ENCODE measurements at places on chromosomes 1 and 21.

GRCh38 chr1:180515857-180516388, 13.5 kb upstream of the ACBD6 start:
- peak; percentile 80 for DNase-seq

GRCh38 chr1:59195151-59195550, 101.7 kb upstream of the FGGY start:
- peak; percentile 57 for DNase-seq

- DNase-seq, result peak; percentile 11
Observed at GRCh38 chr1:101338714-101339430, 102.1 kb downstream of the S1PR1 start.

- DNase-seq, result peak; percentile 8
Observed at GRCh38 chr1:30817077-30817438, 59.5 kb upstream of the LAPTM5 start.

GRCh38 chr1:160925652-160926244, 28.9 kb downstream of the ITLN2 start:
- DNase-seq, result no peak

- no peak for DNase-seq
Observed at GRCh38 chr1:239868058-239868832, 223.4 kb upstream of the FMN2 start.

DNA sequence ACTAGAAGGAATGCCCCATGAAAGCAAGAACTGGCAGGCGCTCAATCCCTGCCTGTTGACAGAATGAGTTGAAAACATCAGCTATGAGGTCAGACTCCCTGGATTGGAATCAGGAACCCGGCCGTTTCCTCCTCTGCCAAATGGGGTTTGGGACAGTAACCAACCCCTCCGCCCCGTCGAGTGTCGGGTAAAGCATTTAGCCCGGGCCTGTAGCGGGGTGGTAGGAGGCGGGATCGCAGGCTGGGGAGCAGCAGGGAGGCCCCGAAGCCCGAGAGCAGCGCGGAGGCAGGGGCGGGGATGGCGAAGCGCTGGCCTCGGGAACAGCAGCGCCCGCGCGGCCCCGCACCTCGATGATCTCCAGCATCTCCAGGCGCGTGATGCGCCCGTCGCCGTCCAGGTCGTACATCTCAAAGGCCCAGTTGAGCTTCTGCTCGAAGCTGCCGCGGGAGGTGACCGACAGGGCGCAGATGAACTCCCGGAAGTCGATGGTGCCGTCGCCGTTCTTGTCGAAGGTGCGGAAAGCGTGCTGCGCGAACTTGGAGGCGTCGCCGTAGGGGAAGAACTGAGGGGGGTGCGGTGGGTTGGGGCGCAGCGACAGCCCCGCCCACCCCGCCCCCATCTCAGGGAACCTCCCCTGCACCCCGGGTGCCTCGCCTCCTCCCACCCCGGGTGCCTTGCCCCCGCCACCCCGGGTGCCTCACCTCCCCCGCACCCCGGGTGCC, 7.5 kb downstream of the HPCAL4 start:
- DNase-seq, result no peak

GRCh38 chr1:14787604-14788003, 189.1 kb downstream of the KAZN start:
- DNase-seq, result no peak

- DNase-seq, result no peak
Observed at GRCh38 chr1:100053727-100054126, 79.0 kb downstream of the SASS6 start.

- peak; percentile 54 for DNase-seq
Observed at GRCh38 chr1:246155923-246156322, 351.2 kb downstream of the SMYD3 start.

GRCh38 chr1:207606362-207606755, 38.6 kb upstream of the CR1L start:
- no peak for DNase-seq

DNA sequence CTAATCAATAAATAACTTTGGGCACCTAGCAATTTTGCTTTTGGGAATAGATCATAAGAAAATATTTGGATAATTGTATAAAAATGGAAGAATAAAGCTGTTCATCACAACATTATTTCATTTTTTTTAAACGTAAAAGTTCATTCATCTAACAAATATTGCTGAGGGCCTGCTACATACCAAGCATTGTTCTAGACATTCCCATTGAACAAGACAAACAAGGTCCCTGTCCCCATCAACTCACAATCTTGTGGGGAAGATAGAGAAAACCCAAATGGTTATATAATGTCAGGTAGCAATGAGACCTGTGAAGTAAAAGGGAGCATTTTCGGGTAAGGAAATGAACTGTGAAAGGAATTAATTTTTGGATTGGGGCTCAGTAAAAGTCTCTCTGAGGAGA, 54.0 kb upstream of the BEND5 start:
- no peak for DNase-seq

GRCh38 chr21:32834916-32835235, 63.3 kb upstream of the PAXBP1 start:
- DNase-seq, result no peak

DNA sequence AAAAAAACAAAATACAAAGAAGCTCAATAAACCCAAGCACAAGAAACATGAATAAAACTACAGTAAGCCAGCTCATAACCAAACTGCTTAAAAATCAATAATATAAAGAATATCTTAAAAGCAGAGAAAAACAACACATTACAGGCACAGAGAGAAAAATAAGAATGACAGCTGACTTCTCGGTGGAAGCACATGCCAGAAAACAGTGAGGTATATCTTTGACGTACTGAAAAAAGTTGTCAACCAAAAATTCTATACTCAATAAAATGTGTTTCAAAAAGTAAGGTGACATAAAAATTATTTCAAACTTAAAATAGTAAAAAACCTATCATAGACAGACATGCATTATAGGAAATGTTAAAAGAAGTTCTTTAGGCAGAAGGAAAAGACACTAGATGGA, 33.3 kb downstream of the ZZZ3 start:
- DNase-seq, result no peak

GRCh38 chr1:94334764-94335163, 83.4 kb upstream of the ABCD3 start:
- DNase-seq, result peak; percentile 28

GRCh38 chr1:3712573-3713535, 39.4 kb upstream of the CCDC27 start:
- DNase-seq, result no peak

DNA sequence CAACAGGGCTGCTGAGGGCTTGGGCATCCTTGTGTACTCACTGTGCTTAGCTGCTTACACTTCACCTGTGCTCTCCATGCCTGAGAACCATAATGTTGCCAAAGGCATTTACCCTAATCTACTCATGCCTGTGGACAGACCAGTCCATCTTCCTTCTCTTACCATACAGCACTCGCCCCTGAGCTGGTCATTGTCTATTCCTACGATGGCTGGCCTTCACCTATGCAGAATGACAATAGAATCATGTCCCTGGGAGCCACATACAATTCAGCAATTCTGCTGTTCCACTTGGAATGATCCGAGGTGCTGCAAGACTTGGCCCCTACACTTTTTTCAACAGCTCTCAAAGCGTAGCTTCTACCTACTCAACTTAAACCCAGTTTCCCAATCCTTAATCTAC, 96.5 kb downstream of the PAPPA2 start:
- no peak for DNase-seq

DNA sequence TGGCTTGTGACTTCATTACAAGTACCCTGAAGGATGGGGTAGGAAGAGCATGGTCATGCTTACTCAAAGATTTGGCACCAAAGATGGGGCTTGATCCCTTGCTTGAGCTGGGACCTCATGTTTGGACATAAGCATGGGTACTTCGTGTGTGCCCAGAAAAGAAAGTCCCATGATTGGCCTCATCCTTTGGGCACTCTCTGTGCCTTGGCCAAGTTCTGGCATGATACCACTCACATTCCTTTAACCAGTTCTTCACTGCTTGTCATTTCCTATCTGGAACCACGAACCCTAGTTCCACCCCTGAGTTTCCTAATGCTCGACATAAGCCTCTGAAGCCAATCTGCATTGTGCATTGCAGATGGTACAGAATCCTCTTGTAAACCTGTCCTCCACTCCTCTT, 107.0 kb downstream of the NAV1 start:
- DNase-seq, result peak; percentile 72

DNA sequence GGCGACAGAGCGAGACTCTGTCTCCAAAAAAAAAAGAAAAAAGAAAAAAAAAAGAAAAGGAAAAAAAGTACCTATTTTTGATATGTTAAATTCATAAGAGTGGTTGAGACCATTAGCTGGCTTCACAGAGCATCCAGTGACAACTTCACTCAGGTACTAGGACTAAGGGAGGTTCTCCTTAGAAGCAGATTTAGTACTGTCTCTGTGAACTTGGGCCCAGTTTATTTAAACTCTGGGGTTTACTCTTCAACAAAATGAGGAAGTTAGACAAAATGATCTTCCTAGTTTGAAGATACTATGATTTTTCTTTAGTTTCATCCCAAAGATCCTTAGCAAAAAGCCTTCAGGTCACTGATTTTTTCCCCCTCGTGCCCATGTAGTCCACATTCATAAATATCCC, 21.2 kb downstream of the MACO1 start:
- no peak for DNase-seq

DNA sequence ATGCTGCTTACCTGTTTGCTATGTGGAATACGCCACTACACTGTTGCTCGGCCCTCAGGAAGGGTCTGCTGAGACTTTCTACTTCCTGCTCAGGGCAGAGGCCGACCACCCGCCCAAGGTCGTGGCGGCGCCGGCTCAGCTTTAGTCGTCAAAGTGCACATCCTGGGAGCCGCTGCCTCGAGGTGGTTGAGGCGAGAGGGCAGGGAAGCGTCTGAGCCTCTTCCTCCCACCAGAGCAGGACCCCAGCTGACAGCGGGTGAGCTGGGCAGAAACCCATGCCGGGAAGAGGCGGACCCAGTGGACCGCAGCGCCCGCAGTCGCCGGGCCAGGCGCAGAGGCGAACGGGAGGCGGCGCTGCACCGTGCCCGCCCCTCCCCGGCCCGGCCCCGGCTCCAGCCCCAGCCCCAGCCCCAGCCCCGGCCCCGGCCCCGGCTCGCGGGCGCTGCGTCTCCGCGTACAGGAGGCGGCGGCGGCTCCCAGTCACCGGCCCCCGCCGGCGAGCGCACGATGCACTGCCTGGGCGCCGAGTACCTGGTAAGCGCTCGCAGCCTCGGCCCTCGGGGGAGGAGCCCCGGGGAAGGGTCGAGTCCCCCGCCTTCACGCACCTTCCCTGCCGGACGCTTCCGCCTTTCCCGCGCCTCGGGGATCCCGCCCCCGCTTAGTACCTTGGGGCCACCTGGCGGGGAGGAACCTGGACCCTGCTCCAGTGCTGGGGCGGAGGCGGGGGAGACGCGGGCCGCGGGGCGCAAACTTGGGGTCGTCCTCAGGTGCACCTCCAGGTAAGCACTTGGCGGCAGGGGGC, at the start of gene SLC44A3:
Gene SLC44A3, plus strand, starts transcription at position 413 of the 802 bp plus-strand sequence. Its CDS starts 95 bp downstream, at position 508.
- DNase-seq, result peak; percentile 39

DNA sequence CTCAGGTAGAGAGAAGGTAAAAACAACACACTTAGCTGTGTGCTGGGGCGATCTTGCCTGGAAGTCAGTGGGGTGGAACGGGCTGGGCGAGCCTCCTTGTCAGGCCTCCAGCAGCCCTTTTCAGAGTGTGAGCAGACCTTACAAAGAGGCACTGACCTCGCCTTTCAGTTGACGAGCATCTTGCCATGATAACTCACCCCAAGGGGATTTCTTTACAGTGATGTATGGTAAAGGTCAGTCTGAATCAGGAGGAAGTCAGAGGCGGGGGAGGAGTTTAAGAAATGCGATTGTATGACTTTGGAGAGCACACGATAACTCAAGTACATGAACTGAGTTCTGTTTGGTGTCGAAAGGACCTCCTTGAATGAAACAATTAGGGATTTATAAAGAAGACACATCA, 326.5 kb upstream of the PROX1 start:
- no peak for DNase-seq

- no peak for DNase-seq
Observed at GRCh38 chr1:155120253-155120652, 7.4 kb upstream of the EFNA1 start.

DNA sequence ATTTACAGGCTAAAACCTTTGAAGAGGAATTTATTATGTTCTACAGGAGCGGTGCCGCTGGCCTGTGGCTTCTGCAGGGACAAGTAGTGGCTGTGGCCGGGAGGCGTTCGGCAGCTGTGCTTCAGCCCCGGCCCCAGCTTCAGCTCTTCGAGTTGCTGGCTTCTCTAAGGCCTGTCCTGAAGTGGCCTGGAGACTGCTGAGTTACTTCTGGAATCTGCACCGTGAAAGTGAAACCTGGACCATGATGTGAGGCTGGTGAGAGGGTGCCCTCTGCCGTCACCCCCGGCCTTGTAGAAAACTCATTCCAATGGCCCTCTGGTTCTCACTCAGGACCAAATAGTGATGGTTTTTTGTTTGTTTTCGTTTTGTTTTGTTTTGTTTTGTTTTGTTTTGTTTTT, 48.1 kb downstream of the PRKCZ start:
- no peak for DNase-seq

- DNase-seq, result peak; percentile 73
Observed at GRCh38 chr1:243501002-243501401, 245.2 kb downstream of the SDCCAG8 start.

- no peak for DNase-seq
Observed at GRCh38 chr21:44751799-44752636, 40.6 kb upstream of the TSPEAR start.

DNA sequence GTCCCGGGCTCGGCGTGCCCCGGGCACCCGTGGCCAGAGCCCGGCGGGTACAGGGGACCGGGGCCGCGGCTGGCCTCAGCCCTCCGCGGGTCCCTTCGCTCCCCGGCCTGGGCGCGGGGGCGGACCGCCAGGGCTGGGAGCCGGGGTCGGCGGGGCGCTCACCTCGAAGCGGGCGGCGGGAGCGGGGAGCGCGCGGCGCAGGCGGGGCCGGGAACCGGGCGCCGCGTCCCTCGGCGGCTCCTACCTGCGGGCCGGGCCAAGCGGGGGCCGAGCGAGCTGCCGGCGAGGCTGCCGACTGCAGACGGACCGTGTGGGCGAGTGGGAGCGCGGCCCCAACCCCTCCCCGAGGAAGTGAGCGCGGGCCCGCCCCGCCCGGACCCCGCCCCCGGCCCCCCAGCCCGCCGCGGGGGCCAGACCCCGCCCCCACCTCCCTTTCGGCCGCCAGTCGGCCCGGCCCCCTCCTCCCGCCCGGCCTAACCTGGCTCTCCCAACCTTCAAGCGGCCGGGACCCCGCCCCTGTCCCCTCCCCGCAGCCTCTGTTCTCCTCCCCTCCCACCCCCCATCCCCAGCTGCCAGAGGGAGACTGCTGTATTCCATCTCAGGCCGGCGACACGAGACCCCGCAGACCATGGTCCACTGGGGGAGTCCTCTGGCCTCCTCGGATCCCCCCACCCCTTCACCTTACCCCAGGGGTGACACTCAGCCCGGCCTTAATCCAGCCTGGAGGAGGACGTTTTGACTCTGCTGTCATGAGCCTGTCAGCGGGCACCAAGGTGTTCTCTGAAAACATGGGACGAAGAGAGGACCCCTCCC, at the start of gene FHL3:
Gene FHL3, minus strand, starts transcription at position 320 of the 813 bp plus-strand sequence. CDS start 6,102 bp downstream, outside the sequence.
- peak; percentile 42 for DNase-seq

DNA sequence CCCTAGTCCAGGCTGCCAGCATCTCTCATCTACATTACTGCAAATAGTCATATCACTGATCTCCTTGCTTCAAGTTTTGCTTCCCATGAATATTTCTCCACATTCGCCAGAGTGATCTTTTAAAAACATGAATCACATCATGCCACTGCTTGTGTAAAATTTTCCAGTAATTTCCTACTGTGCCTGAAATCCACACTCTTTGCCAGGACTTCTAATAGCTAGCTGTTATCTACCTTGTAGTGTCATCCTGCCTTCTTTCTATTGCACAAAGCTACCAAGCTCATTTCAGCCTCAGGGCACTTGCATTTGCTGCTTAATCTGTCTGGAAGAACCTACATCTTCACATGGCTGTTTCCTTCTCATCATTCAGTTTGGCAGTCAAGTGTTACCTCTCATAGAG, 33.9 kb upstream of the ZNF362 start:
- no peak for DNase-seq
